ENCODE measurements at places on chromosomes 13 and 19.

GRCh38 chr13:40664350-40665125 lies 1.9 kb downstream of the FOXO1 start:
- DNase-seq: peak; percentile 50

DNA sequence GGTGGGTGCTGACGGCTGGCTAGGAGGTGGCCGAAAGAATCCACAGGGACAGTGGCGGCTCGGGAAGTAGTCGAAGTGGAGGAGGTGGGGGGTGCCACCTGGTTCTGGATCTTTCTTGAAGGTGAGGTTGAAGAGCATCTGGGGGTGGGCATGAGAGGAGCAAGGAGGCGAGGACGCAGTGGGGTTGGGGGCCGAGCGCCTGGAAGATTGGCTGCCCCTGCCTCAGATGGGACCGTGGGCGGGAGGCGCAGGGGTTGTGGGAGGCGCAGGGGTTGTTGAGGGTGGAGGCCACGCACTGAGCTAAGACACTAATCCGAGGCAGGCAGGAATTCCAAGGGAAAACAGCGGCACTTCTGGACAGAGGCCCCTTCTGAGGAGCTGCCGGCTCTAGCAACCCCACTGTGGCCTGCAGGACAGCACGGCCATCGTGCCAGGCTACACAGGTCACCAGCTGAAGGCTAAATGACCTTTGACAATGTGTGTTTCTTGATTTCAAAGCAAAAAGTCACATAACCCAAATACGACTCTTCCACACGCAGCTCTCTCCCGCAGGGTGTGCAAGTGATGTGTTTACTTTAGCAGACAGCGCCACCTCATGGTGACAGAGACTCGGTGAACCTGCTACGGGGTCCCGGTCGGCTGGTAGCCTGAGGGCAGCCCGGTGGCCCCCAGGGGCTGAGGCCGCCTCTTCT lies 44.1 kb upstream of the RANBP3 start:
- peak; percentile 46 for DNase-seq

GRCh38 chr19:38274739-38275138 lies 10.4 kb downstream of the SPINT2 start:
- DNase-seq: peak; percentile 50

DNA sequence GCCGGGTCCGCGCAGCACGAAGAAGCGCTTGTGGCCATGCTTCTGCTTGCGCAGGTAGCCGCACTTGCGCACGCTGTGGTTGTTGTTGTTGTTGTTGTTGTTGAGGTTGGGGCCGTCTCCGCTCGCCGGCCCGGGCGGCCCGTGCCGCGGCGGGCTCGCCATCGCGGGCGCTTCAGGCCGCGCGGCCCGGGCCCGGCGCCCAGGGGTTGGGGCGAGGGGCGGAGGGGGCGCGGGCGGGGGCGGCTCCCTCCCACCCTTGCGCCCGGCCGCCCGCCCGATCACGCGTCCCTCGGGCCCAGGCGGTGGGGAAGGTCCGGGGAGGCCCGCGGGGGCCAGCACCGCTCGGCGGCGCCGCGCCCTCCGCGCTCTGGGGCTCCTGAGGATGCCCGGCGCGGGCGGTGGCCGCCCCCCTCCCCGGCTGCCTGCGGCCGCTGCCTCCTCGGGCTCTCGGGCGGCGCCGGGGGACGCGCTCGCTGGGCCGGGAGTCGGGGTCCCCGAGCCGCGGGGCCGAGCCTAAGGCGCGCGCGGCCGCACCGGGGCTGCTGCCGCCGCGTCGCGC lies 412 bp downstream of the IRS2 start:
- no peak for DNase-seq

GRCh38 chr13:93377196-93377595 lies 150.6 kb downstream of the GPC6 start:
- DNase-seq: no peak

- no peak for DNase-seq
Measured at GRCh38 chr19:57008432-57008831, 111.4 kb upstream of the USP29 start.

DNA sequence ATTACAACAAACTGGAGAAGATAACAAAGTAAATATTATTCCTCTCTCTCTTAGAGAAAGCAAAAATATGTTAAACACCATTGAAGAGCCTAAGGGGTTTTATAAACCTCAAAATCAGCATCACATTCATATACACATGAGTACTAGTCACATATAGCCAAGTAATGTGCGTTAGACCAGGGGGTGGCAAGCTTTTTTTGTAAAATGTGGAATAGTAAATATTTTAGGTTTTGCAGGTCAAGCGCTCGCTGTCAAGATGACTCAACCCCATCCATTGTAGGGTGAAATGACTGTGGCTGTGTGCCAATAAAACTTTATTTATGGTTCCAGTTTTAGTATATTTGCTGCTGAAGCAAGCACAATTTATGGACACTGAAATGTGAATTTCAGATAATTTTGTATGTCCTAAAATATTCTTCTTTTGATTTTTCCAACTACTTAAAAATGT lies 21.7 kb downstream of the RFX2 start:
- no peak for DNase-seq

DNA sequence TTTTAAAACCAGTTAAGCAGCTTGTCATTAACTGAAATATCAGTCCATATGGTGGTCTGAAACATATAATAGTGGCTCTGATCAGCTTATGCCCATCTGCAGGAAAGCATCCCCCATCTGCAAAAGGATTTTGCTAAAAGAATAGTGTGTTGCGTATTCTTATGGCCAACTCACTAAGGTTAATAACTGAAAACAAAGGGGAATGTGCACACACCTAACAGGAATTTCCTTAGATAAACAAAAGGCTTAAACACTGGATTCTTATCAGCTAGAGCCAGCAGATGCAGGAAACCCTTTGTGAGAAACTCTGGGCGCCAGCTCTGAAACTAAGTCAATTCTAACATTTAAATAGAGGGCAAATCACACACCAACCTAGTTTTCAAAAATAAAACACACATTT lies 22.1 kb downstream of the VPS36 start:
- no peak for DNase-seq

DNA sequence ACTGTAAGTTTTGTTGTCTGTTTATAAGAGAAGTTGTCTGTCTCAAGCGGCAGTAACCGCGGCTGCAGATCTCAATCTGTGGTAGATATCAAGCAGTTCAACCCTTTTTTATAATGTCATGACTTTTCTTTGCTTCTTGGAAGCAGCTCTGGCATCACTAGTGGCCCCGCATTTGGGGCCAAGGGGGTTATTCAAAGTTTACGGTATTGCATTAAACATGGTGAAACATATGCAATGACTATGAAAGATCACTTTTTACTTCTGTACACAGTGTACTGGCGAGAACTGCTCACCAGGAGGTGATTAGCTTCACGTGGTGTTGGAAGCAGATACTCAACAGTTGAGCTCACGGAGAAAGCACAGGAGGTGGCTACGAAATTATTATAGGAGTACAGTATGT lies 4.6 kb upstream of the FFAR3 start:
- no peak for DNase-seq

DNA sequence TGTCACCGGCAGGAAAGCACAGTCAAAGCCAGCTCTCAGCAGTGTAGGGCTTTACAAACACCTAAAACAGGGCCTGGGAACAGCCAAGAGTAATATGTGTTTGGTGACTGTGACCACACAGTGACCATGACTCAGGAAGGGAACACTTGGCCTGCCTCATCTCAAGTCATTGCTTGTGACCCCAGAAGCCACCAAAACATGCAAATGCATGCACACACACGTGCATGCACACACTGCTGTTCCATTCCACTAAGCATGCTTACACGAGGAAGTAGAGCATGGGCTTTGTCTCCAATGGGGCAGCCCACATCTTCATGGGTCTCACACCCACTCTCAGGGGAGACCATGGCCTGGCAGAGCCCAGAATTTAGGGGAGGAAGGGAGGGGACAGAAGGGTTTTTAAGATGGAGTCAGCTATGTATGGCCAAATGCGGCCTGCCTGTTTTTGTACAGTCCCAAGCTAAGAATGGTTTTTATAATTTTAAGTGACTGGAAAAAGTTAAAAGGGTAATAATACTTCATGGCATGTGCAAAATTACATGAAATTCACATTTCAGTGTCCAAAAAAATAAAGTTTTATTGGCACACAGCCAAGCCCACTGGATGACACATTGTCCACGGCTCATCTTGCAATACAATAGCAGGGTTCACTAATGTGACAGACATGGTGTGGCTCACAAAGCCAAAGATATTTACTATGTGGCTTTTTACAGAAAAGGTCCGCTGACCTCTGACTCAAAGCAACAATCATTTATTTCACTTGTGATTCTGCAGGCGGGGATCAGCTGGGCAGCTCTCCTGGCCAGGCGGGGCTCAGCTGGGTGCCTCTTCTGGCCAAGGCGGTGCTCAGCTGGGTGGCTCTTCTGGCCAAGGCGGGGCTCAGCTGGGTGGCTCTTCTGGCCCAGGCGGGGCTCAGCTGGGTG lies 17.3 kb downstream of the ZFR2 start:
- no peak for DNase-seq

- DNase-seq: no peak
Measured at GRCh38 chr13:95222733-95223018, 78.6 kb downstream of the ABCC4 start.

DNA sequence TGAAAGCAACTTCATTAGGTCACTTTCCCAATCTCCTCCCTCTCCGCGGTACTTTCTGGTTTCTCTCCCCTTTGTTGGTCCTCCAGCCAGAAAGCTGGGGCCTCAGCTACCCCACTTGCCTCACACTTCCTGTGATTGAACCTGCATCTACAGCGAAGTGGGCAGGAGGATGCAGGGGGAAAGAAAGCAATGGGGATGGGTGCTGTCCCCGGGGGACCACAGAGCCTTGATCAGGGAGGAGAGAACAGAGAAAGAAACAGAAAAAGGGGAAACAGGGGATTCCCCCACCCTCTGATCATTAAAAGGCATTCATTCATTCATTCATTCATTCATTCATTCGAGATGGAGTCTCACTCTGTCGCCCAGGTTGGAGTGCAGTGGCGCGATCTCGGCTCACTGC lies 74.2 kb downstream of the TRPM4 start:
- no peak for DNase-seq

GRCh38 chr13:84609716-84610115 lies 727.4 kb upstream of the SLITRK1 start:
- DNase-seq: no peak

DNA sequence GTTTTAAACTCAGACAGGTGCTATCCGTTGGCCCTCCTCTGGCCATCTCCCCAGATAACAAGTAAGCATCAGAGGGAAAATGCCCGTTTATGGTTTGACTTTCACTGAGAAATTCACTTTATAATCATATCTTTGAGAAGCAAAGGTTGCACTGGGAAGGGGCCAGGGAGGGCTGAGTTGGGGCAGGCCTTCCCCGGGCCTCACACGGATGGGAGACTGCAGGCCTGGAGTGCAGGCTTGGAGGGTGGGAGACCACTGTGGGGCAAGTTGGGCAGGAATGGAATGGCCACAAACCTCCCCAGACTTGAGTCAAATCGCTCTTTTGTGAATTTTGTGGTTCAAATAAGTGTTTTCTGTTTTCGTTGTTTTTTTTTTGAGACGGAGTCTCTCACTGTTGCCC lies 451.7 kb downstream of the TSHZ3 start:
- no peak for DNase-seq

DNA sequence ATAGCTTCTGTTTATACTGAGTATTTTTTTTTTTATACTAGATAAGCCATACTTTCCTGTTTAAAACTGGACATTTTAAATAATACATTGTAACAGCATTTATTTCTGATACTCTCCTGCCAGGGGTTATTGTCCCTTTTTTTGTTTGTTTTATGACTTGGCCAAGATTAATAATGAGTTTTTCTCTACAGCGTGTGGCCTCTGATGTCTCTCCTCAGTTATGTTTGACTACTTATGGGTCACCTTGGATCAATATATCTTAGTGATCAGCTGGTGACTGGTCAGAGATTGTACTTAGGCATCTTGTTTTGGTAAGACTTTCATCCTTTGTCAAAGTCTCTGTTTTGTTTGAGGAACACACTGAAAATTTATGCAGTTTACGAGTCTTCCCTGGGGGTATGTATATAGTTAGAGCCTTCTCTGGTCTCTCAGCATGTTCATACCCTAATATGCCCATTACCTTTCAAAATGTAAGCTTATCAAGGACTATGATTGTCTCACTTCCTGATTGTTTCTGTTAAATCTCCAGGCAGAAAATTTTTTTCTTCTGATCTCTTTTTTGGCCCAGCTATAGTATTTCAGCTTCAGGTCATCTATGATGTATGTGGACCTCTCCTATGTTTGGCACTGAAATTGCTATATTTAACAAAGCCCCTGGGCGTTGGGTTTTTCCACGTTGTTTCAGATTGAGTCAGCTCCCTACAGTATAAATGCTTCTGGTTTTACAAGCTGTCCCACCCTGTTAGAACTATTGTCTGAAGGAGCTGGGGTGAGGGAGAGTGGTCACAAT lies 87.9 kb downstream of the URI1 start:
- DNase-seq: no peak

DNA sequence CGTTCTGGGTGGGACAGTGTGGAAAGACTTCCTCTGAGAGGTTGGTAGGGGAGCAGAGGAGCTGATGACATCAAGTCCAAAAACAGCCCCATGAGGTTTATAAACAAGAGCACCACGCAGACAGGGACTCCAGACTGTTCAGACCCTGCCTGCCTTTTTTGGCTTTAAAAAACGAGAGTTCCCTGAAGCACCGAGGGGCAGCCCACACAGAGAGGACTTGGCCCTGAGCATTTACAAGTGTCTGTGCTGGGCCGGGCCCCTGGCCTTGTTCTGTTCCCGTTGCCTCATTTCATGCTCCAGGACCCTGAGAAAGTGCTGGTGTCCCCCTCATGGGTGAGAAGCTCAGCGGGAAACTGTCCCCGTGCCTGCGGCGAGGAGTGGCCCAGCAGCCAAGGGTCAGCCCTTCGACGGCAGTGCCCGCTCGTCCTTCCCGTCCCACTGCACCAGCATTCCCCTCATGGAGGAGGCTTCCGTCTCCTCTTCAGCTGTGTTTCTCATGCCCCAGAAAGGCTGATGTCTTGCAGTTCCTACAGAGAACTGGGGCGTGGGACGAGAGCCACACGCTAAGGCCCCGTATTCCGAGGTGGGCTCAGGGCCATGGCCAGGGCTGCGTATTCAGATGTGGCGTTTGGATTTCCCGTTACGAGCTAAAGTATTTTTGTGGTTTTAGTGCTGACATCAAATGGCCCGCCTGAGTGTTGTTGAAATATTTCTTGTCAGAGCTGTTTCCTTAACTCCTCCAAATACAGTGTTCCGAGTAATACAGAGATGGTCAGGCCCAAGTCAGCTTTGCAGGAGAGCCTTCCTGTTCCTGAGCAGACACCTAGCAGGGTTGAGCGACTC lies 93.5 kb downstream of the ATP11A start:
- DNase-seq: no peak

GRCh38 chr19:45103156-45103507 lies 10.2 kb downstream of the PPP1R37 start:
- DNase-seq: no peak

DNA sequence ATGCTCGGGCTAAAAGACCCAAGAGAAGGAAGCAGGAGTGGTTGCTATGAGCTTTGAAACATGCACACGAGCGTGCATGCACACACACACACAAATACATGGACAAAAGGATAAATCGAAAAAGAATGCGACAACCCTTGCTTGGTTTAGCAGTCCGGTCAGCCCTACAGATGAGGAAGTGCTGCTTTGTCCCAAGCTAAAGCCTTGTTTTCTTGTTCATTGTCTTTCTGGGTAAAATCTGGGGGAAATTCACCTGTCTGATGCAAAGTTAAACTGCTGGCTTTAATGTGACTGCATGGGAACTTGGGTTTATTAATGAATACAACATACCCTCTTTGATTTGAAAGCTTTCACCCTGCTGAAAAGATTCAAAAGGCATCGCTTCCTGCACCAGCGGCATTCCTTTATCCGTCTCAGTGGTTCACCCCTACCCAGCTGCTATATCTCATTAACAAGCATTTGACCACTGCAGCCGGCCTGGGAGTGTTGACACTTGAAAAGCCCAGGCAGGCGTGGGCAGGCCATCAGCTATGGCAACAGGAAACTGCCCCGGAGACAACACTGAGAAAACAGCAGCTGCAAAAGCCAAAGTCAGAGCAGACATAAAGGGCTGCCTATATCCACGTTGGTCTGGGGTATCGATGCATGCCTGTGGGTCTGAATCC lies 301.7 kb downstream of the NDFIP2 start:
- DNase-seq: peak; percentile 20
